ENCODE measurements at places on chromosomes 7 and 10.

GRCh38 chr10:11153766-11154165 lies 136.1 kb downstream of the CELF2 start:
- DNase-seq, result no peak

- DNase-seq, result no peak
Measured at GRCh38 chr7:83159731-83160130, 3.0 kb downstream of the PCLO start.

GRCh38 chr7:25260862-25261494 lies 32.7 kb upstream of the NPVF start:
- DNase-seq, result no peak

- no peak for DNase-seq
Measured at GRCh38 chr10:22468570-22469320, 123.4 kb downstream of the SPAG6 start.

GRCh38 chr7:142438235-142438922 lies 180.5 kb upstream of the PRSS58 start:
- no peak for DNase-seq

DNA sequence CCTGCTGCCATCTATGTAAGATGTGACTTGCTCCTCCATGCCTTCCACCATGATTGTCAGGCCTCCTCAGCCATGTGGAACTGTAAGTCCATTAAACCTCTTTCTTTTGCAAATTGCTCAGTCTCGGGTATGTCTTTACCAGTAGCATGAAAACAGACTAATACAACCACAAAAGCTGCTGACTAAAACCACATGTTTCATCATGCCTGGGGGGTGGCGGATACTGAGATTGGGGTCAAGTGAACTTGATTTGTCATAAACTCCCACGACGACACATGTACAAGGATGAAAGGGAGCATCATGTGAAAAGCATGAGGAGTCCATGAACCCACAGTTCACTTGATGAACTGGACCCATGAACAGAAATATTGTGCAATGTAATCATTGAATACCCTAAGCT lies 134.9 kb upstream of the ANK3 start:
- no peak for DNase-seq

GRCh38 chr7:43750016-43750887 lies 8.2 kb upstream of the BLVRA start:
- no peak for DNase-seq

- DNase-seq, result no peak
Measured at GRCh38 chr10:124003871-124004662, 89.3 kb downstream of the CHST15 start.

GRCh38 chr7:107123392-107123791 lies 45.4 kb upstream of the HBP1 start:
- DNase-seq, result no peak

GRCh38 chr10:36773652-36774051 lies 351.7 kb upstream of the ANKRD30A start:
- DNase-seq, result no peak

GRCh38 chr10:52782554-52782953 lies 10.0 kb upstream of the MBL2 start:
- no peak for DNase-seq
